HS-27A (cell line): ENCODE measurements at places on chromosomes 2 and 18.

GRCh38 chr18:62324181-62324828 is 805 bp upstream of the TNFRSF11A start:
- DNase-seq: no peak

DNA sequence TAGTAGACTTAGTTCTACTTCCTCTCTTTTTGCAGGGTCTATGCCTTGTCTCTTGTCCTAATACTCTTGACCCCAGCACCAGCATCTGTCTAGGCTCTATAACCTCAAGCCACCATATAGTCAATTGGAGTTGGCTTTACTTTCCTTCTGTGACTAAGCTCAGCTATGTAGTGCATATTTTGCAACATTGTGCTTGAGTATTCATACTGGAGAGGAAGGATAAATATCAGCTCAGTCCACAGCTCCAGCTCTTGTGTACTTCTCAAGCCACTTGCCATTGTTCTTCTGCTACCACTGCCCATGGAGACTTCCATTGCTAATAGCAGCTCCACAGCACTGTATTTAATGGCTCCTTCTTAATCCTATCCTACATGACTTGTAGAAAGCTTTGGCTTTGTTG is 35.5 kb upstream of the CD28 start:
- DNase-seq: no peak

- DNase-seq: no peak
Observed at GRCh38 chr2:226408141-226408540, 391.5 kb downstream of the IRS1 start.

DNA sequence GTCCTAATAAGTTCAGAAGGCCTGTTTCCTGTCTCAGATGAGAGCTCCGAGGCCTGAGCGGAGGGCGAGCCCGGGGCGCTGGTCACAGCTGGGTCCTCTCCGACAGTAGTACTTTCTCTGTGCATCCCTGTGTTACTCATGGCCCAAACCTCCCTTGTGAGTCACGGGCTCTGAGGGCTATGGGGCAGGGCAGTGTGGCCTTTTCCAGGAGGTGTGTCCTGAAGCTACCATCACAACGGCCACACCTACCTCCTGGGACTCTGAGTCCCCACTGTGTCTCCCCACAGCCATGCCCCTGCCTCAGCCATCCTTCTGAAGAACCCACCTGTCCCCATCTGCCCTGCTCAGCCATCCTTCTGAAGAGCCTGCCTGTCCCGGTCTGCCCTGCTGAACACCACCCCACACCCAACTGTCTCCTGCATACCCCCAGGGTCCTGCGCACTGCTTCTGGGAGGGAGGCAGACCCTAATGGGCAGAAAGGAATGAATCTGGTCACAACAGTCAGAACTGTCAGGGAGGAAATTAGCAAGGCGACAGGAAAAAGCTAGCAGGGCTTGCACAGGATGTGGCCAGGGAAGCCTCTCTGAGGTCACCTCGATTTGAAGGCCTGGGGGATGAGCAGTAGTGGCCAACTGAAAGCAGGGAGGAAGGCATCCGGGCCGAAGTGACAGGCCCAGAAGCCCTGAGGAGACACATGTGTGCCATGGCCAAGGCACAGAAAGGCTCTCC is 145.4 kb upstream of the RIOK3 start:
- DNase-seq: no peak

DNA sequence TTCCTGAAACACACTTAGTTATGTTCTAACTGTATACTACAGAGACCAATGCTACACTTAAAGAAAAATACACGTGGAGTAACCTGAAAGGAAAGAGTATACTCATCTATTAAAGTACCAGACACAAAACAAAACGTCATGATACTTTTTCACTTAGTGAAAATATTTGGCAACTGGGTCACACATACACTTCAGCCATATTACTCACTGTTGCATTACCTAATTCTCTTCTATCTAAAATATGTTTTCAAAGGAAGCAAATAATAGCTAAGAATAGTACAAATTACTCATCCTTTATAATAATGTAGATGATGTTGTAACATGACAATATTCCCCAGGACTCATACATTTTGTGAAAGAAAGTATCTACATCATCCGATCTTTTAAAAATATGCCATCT is 76.5 kb upstream of the EPB41L3 start:
- no peak for DNase-seq

- no peak for DNase-seq
Observed at GRCh38 chr2:210593166-210593565, 36.8 kb downstream of the CPS1 start.

- DNase-seq: no peak
Observed at GRCh38 chr2:239307921-239308613, 92.8 kb downstream of the HDAC4 start.

- peak; percentile 5 for DNase-seq
Observed at GRCh38 chr2:30421604-30422443, 25.2 kb upstream of the LCLAT1 start.

- no peak for DNase-seq
Observed at GRCh38 chr2:216170076-216170763, 61.1 kb downstream of the XRCC5 start.

GRCh38 chr2:161954103-161954502 is 119.9 kb downstream of the DPP4 start:
- DNase-seq: no peak

DNA sequence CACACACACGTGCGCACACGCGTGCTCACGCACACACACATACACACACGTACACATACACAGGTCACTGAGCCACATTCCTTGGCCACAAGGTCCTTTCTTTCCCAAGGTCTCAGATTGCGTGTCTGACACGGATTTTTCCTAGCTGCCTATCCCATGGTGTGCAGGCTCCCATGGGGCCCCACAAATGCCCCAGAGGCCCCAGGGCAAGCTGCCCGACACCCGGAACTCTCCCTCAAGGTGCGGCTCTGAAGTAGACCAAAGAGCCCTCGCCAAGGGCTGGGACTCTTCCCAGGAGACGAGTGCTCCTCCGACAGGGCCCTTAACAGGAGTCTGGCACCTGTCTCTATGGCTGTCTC is 46.7 kb downstream of the SDC1 start:
- DNase-seq: no peak

DNA sequence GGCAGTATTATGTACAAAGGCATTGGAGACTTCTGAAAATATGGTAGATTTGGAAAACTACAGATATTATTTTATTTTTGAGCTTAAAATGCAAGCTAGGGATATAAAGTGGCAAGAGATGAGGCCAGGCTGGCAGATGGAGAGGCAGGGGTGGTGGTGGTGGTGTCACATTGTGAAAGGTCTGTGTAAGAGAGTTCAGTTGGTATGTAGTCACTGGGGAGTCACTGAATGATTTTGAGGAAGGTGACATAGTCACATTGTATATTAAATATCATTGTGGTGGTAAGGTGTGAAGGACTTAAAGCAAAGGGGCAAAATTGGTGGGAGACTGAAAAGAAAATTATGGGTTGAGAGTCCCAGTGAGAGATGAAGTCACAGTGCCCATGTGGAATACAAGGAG is 82.5 kb downstream of the DIS3L2 start:
- no peak for DNase-seq

- no peak for DNase-seq
Observed at GRCh38 chr2:19355416-19355821, 3.0 kb downstream of the OSR1 start.

DNA sequence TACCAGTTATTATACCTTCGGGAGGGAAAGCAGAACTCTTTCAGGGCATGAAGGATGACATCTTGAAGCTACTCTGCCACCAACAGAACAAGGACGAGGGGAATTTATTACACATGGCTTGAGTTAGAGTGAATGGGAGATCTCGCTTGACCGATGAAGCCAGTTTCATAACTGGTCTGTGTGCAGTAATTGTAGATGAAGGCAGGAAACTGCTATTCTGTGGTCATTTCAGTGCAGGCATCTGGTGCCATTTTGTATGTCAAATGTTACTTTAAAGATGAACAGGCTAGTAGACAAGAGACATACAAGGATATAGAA is 20.5 kb downstream of the GREB1 start:
- DNase-seq: no peak

DNA sequence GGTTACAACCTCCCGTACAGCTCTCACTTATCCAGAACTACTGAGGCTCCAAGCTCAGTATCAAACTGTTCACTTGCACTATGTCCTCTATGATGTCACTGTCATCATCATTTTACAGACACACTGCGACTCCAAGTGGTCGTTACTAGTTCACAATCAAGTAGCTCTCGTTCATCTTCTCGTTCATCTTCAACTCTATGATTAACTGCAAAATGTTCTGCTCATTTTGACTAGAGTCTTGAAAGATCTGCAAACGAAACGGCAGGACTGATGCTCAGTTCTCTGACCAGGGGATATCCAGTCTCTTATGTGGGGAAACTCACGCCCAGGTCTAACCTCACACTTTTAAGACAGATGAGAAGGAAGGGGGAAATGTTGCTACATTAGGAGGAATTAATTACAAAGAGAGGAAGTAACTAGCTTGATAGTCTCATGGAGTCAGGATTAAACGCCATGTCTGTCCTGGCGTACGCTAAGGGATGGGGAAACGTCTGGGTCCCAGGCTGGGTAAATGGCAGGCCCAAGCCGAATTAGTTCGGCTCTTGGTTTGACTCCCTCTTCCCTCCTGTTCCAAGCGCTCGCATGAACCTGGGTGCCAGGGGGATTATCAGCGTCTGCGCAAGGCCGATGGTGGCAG is 794 bp upstream of the CHCHD5 start:
- no peak for DNase-seq

DNA sequence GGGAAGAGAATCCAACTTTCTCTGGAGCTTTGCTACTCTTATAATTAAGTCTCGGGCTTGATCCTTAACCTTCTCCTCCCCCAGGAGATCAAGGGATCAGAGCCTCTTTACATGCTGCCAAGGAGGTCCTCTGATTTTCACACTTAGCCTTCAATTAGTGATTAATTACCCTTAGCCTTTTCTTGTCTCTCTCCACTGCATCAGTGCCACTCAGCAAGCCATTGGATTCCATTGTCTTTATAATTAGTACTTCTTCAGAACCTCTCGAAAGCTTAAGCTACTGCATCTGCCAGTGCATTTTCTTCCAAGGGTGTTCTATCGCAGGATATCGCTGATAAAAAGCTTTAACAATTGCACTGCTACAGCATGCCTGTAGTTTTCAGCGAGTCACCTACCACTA is 477.0 kb upstream of the MEIS1 start:
- no peak for DNase-seq

DNA sequence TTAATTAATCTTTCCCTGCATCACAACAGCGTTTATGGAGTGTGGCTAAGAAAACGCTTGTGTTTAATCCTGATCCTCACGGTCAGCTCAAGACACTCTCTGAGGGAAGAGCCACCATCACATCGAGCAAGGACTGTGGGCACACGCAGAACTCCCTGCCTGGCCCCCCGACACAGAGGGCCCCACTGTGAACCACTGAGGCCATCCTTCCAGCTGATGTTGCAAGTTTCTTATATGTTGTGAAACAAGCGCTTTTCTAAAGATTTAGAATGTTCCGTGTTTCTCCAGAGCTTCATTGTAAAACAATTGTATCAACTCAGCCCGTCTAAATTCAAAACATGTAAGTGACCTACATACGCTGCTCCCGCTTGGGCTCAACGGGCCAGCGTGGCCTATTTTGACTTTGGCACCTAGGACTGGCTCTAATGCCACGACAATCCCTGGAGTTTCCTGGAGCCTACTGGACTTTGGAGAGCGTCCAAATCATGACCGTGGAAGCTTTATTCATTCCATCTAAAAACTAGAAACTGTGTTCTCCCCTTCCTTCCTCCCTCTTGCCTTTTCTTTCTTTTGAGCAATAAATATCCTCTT is 34.9 kb downstream of the SERPINE2 start:
- no peak for DNase-seq

DNA sequence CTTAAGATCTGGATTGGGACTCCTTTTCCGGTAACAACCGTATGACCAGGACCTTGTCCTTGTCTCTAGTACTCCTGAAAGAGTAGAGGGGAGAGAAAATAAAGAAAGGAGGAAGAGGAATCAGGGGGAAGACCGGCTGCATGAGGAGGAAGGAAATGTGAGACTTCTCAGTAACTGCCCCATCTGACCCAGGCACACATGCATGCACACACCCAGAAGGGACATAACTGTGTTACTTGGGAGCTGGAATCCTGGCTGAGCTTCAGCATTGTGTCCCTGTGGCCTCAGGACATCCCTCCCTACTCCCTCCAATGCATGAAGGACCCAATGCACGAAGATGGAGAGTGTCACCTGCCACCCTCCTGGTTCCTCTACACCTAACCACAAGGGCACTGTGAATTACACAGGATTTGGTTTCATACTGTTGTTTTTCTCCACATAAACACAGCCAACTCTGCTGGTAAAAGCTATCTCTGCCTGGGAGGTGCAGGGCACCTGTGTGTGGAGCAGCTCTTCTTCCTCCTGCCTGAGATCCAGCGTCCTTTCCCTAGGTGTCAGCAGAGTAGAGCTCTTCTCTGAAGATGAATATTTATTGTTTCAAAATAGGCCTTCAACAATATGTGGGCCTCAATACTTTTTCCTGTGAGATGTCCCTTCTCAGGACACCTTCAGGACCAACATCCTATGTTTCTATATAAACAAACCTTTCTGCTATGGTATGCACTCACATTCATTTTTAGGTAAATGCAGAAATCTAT is 574.1 kb upstream of the ID2 start:
- DNase-seq: no peak

- no peak for DNase-seq
Observed at GRCh38 chr2:81576713-81577112, 1272.2 kb upstream of the LRRTM1 start.

GRCh38 chr2:236505041-236505440 is 64.6 kb upstream of the ACKR3 start:
- no peak for DNase-seq

DNA sequence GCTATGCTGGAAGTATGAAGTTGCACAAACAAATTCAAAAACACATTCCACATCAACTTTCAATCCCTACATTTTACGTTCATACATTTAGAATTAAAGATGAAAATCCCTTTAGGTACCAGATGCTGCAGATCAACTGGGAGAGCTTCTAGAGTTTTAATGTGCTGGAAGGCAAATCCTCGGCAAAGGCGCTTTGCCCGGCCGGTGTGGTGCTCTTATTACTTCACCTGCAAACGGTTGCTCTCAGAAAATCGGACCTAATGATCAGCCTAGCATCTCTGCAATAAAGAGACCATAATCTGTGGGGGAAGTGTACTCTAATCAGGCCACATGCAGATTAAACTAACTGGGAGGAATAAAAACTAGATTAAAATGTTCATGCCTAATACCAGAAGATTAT is 513.8 kb downstream of the ZEB2 start:
- DNase-seq: no peak

DNA sequence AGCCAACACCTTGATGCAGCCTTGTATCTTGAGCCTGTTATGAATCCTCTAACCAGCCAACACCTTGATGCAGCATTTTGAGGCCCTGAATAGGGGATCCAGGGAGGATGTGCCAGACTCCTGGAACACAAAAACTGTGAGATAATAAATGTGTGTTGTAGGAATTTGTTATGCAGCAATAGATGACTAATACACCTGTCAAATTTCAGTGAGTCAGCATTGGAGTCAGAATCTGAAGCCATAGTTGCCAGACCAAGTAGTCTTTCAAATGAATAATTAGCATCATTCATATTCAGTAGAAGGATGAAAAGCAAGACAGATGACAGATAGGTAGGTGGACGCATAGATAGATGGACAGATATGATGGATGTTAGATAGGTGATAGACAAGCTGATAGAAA is 942.5 kb upstream of the SLC39A10 start:
- DNase-seq: no peak

- no peak for DNase-seq
Observed at GRCh38 chr2:47303341-47304148, 99.4 kb upstream of the MSH2 start.

GRCh38 chr2:64139956-64140355 is 4.3 kb downstream of the PELI1 start:
- DNase-seq: no peak

GRCh38 chr2:148524519-148524919 is 120.0 kb upstream of the EPC2 start:
- DNase-seq: no peak
